Stimulated activated CD8-positive, alpha-beta memory T cell treated with anti-CD3 and anti-CD28 coated beads, Interleukin-4, amount 100 ng/mL, for 48 hours (primary cell): ENCODE measurements at places on chromosomes 4 and X.

GRCh38 chr4:5730436-5730835 lies 19.4 kb downstream of the EVC start:
- DNase-seq, result no peak

DNA sequence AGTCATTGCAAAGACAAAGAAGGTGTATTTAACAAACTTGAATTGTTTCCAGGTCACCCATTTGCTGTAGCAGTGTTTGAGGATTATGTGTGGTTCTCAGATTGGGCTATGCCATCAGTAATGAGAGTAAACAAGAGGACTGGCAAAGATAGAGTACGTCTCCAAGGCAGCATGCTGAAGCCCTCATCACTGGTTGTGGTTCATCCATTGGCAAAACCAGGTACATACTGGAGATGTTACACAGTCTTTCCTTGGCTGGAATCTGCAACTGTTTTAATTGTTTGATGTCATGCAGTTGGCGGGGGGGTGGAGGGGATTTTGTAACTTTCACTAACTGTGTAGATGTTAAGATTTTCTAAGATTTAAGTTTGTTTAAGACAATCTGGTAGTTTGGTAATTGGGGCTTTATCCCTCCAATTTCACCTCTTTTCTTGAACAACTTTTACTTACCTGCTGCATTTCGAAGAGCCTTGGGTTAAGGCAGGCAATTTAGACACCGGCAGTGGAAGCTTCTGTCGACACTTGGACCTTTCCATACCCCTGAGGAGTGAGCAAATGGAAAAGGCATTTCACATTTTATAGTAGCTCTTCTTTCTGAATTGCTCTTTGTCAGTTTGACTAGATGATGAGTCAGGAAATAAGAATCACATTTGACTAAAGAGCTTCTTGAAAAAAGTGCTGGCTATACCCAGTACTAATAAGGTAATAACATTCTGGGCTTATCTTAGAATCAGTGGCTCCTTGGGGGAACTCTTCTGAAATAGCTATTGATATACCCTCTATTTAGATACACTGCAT lies 67.4 kb downstream of the EGF start:
- no peak for DNase-seq

GRCh38 chr4:42906891-42907759 lies 14.6 kb downstream of the GRXCR1 start:
- DNase-seq, result no peak

DNA sequence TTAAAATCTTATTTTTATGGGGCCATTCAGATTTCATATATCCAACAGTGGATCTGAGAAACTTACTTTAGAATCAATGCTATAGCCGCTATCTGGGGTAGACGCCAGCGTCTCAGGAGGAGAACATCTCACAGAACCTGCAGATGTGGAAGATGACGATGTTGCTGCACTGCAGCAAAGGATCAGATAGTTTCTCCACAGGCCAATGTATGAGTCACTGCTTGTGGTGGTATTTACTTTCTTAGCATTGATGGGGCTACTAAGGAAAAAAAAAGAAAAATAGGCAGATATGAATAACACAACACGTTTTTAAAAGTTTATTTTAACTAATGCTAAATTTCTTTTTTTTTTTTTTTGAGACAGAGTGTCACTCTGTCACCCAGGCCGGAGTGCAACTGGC lies 85.9 kb downstream of the ZAR1 start:
- DNase-seq, result no peak

- DNase-seq, result no peak
Observed at GRCh38 chr4:123217664-123218063, 178.9 kb upstream of the SPRY1 start.

- DNase-seq, result no peak
Observed at GRCh38 chr4:107757864-107758476, 37.9 kb upstream of the PAPSS1 start.

DNA sequence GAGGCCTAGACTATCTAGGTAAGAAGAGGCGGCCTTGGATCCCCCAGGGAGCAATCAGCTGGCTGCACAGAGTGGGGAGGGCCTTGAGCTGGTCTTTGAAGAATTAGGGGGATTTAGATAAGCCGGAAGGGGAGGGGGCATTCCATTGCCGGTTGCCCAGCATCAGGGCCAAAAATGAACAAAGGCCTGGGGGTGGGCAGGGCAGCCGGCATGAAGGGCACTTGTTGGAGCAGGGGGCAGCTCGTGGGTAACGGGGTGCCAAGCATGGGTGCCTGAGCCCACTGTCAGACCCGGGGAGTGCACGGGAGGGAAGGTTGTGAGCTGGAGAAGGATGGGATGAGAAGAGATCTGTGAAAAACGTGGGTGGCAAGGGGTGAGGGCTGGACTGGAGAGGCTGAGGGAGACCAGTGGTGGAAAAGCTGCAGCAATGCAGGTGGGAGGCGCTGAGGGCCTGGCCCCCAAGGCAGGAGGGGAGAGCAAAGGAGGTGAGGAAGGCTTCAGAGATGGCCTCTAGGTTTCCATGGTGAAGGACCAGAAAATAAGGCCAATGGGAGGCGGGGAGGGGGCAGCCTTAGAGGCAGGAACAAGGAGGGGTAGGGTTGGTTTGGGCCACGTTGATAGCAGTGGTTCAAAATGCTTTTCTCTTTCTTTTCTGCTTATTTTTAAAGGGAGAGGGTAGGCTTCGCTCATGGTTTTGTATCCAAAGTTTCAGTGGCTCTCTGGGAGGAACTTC lies 8.6 kb downstream of the KLF3 start:
- DNase-seq, result no peak
